Ascending aorta (tissue), 2 donors: ENCODE measurements at places on chromosomes 6 and 20.

- DNase-seq = no peak
These were observed 23.3 kb upstream of the ARHGAP18 start for GRCh38 chr6:129733290-129733689.

GRCh38 chr6:53005663-53006250 is 10.7 kb upstream of the GSTA4 start:
- no peak for DNase-seq

GRCh38 chr6:88361754-88362153 is 195.6 kb upstream of the CNR1 start:
- DNase-seq = no peak

GRCh38 chr20:11231742-11232648 is 558.2 kb upstream of the JAG1 start:
- DNase-seq = no peak

- DNase-seq = no peak
These were observed 47.6 kb downstream of the ALDH8A1 start for GRCh38 chr6:134902074-134902861.

DNA sequence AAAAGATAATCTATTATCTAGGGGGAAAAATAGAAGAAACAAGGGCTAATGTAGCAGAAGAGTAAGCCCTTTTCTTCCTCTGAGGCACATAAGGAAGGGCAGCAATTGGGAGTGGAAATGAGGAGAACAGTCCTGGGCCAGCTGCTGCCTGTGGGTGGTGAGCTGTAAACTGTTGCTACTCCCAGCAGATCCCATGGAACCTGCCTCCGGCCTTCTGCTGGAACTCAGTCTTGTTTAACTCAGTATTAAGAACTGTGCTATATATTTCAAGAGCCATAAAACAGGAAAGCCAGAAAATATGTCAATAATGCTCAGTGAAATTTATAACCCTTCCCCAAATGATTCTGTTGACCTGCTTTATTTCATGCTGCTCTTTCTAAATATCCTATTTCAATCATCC is 464.2 kb downstream of the COL12A1 start:
- no peak for DNase-seq

DNA sequence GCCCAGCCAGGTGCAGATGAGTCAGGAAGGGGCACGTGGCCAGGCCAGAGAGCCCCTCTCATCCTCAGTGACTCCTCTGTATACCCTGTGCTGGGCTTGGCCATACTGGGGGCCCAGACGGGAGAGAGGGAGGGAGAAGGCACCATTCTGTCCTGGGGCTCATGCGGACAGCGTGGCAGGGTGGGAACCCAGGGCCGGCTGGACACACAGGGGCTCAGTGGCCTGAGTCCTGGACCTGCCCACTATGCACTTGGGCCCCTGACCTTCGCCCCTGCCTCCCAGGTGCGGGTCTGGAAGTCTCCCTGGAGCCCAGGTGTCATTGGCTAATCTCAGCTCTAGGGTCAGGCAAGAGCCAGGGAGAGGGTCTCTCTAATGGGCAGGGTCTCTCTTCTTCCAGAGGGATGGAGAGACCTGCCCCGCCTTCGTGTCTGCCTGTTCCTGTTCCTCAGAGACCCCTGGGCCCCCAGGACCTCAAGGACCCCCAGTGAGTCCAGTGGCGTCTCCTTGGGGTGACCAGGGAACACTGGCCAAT is 27.7 kb downstream of the COL20A1 start:
- no peak for DNase-seq

DNA sequence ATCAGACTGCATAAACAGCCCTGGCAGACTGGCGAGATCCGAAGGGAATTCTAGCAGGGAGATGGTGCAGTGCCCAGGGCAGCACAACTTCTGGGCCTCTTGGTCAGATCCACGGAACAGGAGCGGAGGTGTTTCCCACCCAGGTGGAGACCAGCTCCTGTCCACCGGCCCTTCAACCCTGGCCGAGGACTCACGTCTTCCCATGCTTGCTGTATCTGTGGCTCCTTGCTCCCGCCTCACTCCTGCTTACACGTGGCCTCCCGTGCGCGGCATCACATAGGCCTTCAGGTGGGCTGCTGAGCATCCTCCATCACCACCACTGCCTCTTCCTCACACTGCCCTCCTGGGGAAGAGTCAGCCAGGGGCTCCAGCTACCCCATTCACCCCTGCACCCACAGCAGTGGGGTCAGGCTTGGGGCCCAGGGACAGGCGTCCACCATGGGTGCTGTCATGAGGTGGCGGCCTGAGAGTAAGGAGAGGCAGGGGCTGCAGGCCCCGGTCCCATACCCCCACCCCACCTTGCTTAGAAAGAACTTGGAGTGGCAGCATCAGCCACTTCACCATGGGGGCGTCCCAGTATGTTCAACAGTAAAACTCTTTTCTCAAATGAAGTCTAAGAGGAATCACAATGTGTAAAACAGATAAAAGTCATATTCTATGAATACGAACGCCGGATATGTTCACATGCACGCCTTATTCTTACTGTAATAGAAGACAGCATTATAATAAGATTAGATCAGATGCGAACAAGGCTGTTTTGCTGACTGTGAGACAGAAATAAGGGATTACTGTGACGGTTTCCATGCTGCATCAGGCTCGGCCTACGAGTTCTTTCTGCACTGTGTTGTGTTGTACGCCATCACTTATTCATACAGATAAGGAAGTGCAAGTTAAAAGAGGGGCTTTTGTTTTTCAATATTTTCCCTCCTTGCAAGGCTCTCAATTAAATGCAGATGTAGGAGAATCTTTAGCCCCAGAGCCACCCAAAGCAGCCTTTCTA is 165.4 kb downstream of the GRM4 start:
- DNase-seq = peak; percentile 50

DNA sequence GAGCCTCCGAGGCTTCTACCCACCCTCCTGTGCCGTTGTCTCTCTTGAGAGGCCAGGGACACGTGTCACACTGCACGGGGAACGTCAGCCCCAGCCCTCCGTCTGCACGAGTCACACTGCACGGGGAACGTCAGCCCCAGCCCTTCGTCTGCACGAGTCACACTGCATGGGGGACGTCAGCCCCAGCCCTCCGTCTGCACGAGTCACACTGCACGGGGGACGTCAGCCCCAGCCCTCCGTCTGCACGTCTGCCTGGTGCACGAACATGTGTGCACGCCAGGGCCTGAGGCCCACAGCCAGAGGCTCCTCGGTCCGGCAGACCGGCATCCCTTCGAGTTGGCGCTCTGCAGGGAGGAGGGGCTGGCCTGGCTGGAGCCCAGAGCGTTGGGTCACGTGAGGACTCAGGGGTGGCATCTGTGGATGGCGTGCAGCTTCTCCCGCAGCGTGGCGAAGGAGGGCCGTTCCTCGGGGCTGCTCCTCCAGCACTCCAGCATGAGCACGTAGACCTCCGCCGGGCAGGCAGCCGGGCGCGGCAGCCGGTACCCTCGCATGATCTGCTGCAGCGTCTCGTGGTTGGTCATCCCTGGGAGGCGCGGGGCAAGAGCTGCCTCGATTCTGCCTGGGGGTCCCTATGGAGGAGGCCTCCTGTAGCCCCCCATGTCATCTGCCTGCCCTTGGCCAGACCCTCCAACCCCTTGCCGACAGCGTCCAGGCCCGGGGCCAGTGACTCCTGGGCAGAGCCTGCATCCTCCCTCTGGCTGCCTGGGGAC is 3.4 kb upstream of the PTK6 start:
- DNase-seq = no peak

- DNase-seq = peak; percentile 10
These were observed 10.3 kb upstream of the TULP1 start for GRCh38 chr6:35522660-35523658.

GRCh38 chr6:35640017-35640664 is 48.6 kb downstream of the FKBP5 start:
- DNase-seq = no peak
